KBM-7 (cell line): ENCODE measurements at places on chromosomes 5 and 9.

- peak; percentile 51 for DNase-seq
These were observed 15.3 kb upstream of the RPL26L1 start for GRCh38 chr5:172943906-172944305.

GRCh38 chr5:137808503-137809135, 54.5 kb upstream of the HNRNPA0 start:
- no peak for DNase-seq

- DNase-seq, result no peak
These were observed 244.5 kb downstream of the EFNA5 start for GRCh38 chr5:107426209-107426608.

DNA sequence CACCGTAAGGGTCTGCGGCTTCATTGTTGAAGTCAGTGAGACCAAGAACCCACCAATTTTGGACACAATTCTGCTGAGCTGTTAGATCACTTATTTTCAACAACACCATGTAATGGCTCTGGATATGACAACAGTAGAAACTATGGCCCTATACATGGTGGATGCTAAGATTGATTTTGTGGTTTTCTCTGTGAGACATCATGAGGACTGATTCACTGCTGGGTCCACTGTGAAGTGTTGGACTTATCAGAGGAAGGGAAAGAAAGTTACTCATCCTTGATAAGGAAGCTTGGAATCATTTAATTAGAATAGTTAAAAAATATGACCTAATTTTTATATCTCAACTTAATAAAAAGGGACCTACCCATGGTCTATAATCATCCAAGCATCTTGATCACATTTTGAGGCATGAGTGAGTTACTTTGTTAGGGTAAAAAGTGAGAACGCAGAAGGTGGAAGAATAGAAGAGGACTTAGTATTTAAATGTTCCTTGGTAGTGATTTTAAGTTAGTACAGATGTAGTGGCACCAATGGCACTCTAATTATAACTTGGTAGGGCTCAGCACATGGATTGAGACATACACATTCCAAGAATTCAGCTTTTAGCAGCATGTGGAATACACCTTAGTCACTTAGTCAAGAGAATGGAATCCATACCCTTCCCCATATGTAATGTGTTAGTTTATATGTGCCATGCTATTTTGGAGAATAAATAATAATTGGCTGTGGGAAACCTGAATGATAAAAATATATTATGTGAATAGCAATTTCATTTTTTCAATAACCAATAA, 123.5 kb upstream of the CD180 start:
- DNase-seq, result no peak
